ENCODE measurements at places on chromosomes 3 and 15.

DNA sequence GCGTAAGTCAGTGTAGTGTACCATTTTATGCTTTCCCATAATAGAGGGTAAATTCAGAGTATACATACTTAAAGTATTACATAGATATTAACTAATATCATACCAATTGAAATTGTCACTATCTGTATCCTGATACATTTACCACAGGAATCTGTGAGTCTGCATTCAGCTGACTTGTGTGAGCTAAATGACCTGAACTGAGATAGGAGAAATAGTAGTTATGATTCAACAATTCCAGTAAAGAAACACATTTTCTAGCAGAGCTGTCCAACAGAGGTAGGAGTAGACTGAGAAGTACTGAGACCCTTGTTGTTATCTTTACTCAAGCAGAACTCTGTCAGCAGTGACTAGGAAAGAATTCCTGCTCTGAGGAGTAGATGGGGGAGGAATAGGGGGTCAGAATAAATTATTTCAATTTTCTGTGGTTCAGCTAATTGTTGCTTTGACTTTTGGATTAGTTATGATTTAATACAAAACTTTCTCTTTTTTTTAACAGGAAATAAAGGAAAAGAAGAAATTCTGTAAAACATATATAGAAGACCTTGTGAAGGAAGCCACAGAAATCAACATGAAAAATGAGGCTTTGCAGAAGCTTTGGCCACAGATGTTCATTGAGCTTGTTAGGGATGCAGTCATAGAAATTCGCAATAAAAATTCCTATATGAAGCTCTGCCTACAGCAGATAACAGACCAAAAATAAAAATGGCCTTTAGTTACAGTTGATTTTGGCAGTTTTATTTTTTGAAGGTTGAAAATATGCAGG is 66.2 kb upstream of the THSD4 start:
- DNase-seq = no peak

DNA sequence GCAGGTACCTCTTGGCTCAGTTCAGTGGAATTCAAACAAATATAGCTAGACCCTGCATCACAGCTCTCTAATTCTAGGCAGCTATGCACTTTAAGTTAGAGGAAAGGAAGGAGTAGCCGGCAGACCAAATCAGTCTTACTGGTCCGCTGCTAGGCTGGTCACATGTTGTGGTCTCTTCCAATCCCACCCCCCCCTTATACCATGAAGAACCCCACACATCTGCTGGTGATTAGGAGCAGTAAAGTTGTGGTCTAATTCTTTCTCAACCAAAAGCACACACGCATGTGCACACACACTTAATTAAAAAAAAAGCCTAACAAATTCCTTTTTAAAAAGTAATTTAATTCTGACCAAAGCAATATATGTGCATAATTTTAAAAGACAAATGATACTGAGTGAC is 16.7 kb upstream of the SH3GL3 start:
- no peak for DNase-seq

DNA sequence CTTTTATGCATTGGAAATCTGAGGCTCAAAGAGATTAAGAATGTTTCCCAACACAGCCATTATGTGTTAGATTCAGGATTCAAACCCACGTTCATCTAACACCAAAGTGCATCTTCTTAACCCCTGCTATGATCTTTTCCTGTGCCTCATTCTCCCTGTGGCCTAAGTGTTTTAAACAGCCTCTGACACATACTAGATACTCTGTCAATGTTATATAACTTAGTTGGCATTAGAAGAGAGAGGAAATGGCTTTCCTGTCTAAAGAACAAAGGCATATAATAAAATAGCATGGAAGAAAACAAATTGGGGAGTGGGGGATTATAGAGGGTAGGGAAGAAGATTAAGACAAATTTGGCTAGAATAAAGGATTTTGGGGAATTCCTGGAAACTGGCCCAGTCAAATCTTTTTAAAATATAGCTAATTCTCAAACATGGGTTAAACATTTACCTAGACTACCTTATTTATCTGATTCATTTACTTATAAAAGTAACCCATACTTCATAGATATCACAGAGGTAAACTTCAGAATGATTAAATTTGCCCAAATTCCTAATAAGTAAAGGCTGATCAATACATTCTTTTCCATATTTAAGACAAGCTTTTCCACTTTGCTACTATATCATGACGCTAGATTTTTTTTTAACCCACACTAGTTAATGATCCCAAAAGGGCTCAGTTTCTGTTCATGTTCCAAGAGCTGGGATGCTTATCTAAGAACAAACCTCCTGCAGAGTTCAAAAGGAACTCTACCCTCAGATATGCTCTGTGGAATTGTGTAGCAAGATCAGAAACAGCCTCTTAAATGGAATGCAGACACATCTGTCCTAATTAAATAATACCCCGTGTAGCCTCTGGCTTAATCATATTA is 122.9 kb upstream of the PTPRG start:
- no peak for DNase-seq

DNA sequence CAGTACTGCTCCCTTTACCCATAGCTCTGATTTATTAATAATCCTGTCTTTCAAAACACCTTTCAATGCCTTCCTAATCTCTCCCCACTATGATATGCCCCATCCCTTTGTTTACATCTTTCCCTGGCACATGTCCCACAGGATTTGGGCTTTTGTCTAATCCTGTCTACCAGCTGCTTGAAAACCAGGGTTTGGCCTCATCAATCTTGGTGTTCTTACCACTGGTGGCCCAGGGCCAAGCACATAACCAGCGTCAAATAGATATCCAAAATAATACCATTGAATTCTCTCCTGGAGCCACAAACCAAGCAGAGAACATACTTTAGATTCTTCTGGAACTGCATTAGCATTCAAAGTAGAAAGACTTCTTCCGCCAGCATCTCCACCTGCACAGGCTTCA is 104.8 kb upstream of the PPP2R3A start:
- DNase-seq = no peak

GRCh38 chr3:39106281-39106811 is 1.1 kb downstream of the GORASP1 start:
- no peak for DNase-seq

GRCh38 chr3:31606453-31606852 is 73.7 kb downstream of the STT3B start:
- DNase-seq = no peak

GRCh38 chr3:162764051-162764807 is 1267.6 kb downstream of the OTOL1 start:
- no peak for DNase-seq

DNA sequence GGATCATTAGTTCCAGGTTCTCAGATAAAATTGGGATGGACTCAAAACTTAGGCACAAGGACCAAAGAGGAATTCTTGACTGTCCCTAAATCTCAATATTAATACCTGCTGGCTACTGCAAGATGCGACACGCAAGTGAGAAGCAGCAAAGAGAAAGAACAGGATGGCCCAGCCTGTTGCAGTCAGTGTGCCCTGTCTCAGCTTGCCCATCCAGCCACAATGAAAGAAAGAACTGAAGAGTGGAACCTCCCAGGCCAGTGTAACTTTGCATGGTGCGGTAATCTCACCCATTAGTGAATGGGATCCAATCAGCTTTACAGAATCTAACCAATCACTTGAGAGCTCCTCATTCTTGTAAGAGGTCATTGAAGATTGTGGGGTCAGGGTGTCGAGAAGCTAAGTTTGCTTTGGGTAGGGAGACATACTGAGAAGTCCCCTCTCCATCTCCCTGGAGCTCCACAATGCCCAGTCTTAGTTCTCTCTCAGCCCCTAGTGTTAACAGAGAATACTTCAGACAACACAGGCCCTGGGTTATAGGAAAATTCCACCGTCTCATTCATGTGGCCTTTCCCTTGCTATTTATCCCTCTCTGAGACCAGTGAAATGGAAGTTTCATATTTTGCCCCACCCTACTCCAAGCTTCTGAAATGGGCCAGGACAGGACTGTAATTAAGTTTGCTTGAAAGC is 3.2 kb upstream of the SLC9A9 start:
- DNase-seq = no peak

GRCh38 chr3:20375302-20375701 is 189.3 kb upstream of the SGO1 start:
- DNase-seq = no peak

DNA sequence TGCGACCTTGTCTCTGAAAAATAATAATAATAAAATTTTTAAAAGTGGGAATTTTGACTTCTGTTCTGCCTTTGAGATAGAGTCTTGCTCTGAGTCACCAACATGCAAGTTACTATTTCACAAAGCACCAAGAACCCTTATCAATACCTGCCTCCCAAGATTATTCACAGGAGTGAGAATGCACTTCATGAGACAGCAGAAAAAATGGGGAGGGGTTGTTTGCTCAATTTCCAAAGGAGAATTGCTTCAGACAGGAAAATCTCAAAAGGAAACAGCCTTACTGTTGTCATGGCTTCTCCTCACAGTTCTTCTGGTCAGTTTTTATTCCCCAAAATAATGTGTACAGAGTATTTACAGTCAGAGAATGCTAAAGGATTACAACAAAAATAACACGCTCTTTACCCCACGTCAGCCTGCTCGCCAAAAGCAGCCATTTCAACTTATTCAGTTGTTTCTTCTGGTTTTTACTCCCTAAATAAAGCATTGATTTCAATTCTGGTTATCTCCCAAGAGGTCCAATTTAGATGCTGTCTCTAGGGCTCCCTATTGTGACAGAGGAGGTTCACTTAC is 89.0 kb downstream of the PPCDC start:
- DNase-seq = no peak

Measured in stimulated activated CD4-positive, alpha-beta T cell treated with anti-CD3 and anti-CD28 coated beads, Interleukin-15, amount 100 ng/mL, for 1 hour (primary cell).